Thyroid gland (tissue), 4 donors: ENCODE measurements at places on chromosomes 12 and 14.

DNA sequence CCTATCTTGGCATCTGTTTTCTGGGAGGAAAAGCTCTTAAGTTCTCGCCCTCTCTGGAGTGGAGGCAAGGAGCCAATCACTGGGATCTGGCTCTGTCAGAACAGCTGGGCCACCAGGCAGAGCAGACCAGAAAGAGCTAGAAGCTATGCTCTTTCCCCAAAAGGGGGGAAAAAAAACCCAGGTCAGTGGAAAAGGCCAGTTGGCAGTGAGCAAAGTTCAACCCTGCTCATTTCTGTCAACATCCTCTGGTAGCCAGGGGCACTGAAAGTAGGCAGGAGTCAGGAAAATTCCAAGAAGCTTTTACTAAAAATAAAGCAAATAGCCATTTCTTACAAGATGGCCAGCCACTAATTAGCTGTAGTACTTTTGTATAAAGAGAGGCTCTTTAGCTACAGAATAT lies 36.6 kb upstream of the PAX9 start:
- no peak for DNase-seq

DNA sequence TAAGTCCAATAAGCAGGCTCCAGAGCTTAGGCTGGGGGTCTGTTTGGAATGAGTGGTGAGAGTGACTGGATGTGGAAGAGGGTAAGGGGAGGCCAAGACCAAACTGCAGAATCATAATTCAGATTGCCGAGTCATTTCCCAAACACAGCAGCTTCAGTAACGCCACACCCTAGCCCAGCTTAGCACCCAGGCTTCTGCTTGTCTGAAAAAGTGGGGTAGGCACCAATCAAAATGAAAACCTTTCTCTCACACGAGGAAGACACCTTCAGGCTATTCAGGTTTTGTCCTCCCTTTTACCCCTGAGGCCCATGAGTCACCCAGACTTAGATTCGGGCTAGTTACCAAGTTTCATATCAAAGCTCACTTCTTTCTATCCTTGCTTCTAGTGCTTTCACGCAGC lies 306.1 kb downstream of the DAD1 start:
- DNase-seq: no peak

- DNase-seq: no peak
Observed at GRCh38 chr12:59500335-59500734, 95.5 kb upstream of the SLC16A7 start.

GRCh38 chr12:95318071-95318545 lies 100.5 kb downstream of the VEZT start:
- DNase-seq: no peak

DNA sequence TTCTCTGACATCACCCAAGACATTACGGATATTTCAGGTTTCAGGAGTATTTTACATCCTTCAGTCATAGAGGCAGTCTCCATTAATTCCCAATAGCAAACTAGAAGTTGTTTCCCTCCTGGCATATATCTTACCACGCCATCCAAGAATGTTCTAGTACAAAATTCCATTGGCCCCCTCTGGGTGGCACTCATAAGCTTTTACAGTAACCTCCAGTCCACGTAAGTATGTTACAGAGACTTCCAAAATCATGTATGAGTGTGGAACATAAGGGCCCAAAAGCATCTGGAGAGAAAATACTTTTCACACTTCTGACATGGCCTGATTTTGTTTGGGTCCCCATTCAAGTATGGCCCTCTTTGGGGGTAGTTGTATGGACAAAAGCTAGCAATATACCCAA lies 58.1 kb upstream of the DHRS4 start:
- DNase-seq: no peak

DNA sequence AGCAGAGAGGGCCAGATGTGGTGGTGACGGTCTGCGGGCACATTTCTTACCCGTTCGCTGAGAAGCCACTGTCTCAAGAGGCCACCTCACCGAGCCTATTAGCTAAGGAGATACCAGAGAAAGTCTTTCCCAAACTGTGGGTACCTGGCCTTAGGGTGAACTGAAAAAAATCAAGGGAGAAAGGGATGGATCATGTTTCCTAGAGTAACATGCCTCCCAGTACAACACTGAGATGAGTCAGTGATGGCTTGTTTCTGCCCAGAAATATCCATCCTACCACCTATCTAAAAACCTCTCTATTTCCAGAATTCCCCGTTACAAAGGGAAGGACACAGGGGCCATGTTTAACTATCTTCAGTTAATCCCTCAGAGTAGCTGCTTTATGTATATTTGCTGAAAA lies 83.7 kb downstream of the LMNTD1 start:
- DNase-seq: no peak
